Nucleus accumbens (tissue), 56 donors: ENCODE measurements at places on chromosomes 4 and X.

DNA sequence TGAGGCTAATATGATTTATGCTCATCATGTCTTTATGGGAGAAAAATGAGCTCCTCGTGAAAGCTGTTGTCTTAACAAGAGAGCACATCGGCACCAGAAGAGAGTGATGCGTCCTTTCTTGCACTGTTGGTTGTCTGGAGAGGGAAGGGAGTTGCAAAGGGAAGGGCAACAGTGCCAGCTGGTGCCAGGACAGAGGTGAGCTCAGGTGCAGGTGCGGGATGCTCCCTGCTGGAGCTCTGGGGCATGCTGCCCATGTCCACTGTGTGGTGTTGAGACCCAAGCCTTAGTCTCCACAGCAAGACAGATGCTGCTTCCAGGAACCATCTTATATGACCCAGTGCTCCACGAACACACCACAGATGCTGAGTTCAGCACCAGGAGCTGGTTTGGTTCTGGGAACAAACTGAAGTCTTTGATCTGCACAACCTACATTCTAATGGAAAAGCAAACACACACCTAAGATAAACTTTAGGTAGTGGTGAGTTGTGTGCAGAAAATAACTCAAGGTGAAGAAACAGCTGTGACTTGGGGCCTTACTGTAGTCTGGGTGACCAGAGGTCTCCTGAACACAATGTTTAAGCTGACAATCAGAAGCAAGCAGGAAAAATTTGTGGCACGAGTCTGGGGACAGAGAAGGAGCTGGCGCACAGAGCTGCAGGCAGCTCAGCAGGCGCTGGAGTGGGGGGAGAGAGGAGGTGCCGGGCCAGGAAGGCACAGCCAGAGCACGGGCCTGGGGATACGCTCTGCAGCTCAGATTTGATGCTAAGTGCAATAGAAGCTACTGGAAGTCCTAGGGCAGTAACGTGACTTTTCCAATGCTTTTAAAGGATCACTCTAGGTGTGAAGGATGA, 73.2 kb downstream of the HAUS3 start:
- DNase-seq, result no peak

DNA sequence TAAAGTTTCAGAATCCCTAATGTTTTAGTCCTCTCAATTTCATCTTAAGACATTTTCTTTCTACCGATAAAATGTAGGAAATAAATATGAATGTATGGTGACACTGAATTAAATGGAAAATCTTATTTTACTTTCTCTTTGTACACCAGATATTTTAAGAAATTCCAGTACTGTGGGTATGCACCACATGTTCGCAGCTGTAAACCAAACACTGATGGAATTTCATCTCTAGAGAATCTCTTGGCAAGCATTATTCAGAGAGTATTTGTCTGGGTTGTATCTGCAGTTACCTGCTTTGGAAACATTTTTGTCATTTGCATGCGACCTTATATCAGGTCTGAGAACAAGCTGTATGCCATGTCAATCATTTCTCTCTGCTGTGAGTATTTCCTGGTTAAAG, 26.9 kb downstream of the C4orf46 start:
- DNase-seq, result no peak

DNA sequence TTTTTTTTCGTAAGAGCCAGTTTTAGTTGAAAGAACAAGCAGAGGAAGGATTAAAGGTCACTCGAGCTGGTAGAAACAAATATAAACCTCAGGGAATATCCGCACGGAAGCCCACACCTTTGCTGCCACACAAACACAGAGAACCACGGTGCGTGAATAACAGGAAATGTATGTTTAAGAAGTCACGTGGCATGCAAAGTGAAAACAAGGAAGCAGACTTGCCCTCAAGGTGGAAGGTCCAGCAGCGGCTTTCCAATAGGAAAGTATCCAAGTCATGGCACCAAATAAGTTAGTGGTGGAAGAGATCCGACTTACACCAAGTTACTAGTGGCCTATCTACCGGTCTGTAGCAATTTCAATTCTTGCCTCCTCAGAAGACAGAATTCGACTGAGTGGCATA, 215.5 kb downstream of the HHIP start:
- DNase-seq, result no peak

GRCh38 chr4:112853662-112854256, 195.7 kb upstream of the ANK2 start:
- no peak for DNase-seq

DNA sequence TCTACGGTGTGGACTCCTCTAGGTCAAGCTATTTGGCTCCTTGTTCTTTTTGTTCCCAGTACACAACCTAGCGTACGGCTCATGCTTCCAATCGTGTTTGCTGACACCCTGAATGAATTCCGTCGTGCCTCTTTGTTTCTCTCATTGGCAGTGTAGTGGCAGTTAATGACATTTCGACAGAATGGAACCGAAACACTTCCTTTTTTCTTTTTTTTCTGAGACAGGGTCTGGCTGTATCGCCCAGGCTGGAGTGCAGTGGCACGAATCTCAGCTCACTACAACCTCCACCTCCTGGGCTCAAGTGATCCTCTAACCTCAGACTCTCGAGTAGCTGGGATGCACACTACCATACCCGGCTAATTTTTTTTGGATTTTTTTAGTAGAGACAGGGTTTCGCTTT, 113.3 kb upstream of the ATP6AP2 start:
- DNase-seq, result no peak

- no peak for DNase-seq
Measured at GRCh38 chr4:16157609-16158503, 68.4 kb downstream of the TAPT1 start.

- no peak for DNase-seq
Measured at GRCh38 chr4:92255920-92256244, 47.9 kb upstream of the GRID2 start.

DNA sequence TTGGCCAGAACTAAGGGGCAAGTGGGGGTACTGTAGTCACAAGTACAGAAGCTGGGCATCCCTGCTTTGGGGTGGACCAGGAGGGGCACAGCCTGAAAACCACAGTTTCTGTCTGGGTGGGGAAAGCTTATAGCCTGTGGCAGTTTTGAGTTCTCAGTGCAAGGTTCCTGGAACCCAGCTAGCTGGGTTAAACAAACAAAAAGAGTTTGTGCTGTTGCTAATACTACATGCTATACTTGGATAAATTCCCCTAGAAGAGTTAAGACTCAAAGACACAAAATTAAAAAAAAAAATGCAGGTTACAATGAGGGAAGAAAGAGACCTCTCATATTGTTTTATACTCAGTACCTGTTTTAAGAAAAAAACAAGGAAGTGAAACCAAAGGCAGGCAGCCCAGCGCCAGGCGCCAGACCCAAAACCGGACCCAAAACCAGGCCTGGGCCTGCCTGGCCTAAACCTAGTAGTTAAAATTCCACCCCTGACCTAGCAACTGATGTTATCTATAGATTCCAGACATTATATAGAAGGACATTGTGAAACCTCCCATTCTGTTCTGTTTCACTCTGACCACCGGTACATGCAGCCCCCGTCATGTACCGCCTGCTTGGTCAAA, 50.8 kb downstream of the SLC2A9 start:
- DNase-seq, result no peak
